ENCODE measurements at places on chromosomes 7 and 10. TPM values are rescaled to one million over a fixed set of nuclear protein-coding genes. Genes with fewer than 3 reads are reported as not detected.

Gene DENND11
- 11.2 TPM for total RNA-seq

Gene ANKRD22
- 0.36 TPM for total RNA-seq

Gene ZNF365
- 0.12 TPM for total RNA-seq

Gene BTBD16
- total RNA-seq: 0.14 TPM

Gene CDH23
- 11.7 TPM for total RNA-seq

Gene GRM3
- total RNA-seq: 5.1 TPM

Gene FERD3L
- total RNA-seq: not detected

Gene NUPR2
- not detected for total RNA-seq

Gene ITGA8
- total RNA-seq: 46.0 TPM

DNA sequence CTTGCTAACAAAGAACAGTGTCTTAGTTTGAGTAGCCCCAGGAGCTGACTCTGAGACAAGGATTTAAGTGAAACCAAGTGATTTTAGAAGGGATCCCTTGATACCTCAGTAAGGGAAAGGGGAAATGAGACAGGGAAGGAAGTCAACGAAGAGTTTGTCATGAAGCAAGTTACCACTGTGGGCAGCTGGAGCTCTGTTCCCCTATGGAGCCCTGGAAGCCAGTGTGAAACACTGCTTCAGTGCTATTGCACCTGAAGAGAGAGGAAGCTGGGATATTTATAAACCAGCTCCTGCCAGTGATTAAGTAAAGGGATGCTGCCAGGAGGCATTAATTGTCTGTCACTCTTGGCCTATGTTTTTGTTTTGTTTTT is 58.9 kb upstream of the WAPL start:
- H3K4me1 ChIP-seq: no peaks in the 10 kb centered on the region
- H3K36me3 ChIP-seq: no peaks in the 10 kb centered on the region
- no peaks in the 10 kb centered on the region for H3K27me3 ChIP-seq
- peak overlapping the region; percentile 43 for H3K27ac ChIP-seq
- no peak overlapping the region for H3K4me3 ChIP-seq

DNA sequence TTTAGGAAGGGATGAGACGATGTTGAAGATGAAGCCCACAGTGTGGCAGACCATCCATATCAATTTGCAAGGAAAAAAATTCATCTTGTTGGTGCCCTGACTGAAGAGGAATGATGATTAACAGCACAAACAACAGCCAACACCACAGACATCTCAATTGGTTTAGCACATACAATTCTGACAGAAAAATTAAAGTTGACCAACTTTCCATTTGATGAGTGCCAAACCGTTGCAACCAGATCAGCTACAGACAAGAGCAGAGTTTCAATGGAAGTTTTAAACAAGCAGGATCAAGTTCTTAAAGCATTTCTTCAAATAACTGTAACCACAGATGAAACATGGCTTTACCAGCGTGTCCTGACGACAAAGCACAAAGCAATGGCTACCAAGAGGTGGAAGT is 132.4 kb upstream of the DNAJB12 start:
- DNase-seq: no peak
- H3K27me3 ChIP-seq: no peaks in the 10 kb centered on the region
- H3K36me3 ChIP-seq: no peaks in the 10 kb centered on the region

DNA sequence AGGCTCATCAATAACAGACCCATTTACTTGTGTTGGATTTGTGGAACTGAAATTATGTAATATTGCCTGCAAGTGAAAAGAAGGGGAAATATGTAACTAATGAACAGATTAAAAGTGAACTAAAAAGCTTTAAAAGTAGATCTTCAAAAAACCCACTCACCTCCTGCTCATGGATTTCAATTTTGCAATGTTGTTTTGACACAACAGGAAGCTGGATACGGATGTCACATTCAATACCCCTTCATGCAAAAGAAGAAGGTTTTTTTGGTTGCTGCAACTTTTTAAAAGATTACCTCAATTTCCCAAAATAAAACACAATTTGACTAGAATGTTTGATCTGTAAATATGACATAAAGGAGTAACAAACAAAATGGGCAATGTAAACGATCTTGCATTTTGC is 3.3 kb downstream of the MKI67 start:
- no peak overlapping the region for H3K4me3 ChIP-seq
- no peaks in the 10 kb centered on the region for H3K4me1 ChIP-seq
- no peak overlapping the region for H3K27ac ChIP-seq
- H3K36me3 ChIP-seq: no peaks in the 10 kb centered on the region
- H3K27me3 ChIP-seq: peaks cover 27% of the 10 kb centered on the region
- DNase-seq: no peak

DNA sequence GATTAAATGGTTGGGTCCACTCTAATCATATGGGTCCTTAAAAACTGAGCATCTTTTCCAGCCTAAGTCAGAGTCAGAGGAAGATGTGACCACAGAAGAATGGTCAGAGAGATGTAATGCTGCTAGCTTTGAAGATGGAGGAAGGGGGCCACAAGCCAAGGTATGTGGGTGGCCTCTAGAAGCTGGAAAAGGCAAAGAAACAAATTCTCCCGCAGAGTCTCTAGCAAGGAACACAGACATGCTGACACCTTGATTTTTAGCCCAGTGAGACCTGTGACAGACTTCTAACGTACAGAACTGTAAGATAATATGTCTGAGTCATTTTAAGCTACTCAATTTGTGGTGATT is 1.5 kb upstream of the EXOC6 start:
- DNase-seq: no peak
- H3K4me3 ChIP-seq: no peak overlapping the region
- H3K27ac ChIP-seq: no peak overlapping the region

DNA sequence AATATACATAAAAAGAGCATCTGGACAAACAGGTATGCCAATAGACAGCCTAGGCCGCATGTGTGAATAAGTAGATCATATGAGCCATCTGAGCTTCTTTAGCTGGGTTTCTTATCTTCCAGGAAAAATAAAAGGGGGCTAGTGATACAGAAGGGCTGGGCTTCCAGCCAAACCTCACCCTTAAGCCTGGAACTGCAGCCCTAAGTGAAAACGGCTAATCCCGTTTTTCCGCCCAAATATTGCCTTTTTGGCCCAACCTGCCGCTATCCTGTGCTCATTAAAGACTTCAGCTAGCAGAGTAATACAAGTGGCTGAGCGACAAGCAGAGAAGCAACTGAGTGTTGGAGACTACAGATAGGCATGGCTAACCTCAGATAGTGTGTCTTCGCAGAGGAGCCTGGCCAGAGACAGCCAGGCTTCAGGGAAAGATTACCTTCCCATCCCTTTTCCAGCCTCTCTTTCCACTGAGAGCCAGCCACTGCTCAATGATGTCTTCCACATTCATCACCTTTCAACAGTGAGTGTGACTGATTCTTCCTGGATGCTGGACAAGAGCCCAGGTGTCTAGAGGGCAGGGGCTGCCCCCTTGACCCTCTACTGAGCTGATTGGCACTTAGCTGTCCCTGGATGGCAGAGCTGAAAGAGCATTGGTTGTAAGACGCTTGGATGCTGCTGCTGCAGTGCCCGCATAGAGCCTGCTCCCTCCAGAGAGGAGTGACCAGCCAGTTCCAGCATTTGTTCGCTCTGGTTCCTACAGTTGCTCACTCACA is 108.9 kb downstream of the ITGB8 start:
- no peak overlapping the region for H3K27ac ChIP-seq
- no peaks in the 10 kb centered on the region for H3K4me1 ChIP-seq
- no peak overlapping the region for H3K4me3 ChIP-seq
- no peaks in the 10 kb centered on the region for H3K27me3 ChIP-seq
- no peak for DNase-seq
- H3K36me3 ChIP-seq: no peaks in the 10 kb centered on the region

GRCh38 chr7:138001529-138002095 is at the start of gene CREB3L2:
CREB3L2 (minus strand) TSS chr7:138002086; CDS start chr7:138001705, 381 bp downstream.
- H3K4me3 ChIP-seq: peak within 1 kb of the TSS; percentile 89
- H3K27ac ChIP-seq: peak within 1 kb of the TSS; percentile 91
- peaks cover 33% of the 10 kb centered on the region for H3K4me1 ChIP-seq
- no peaks in the 10 kb centered on the region for H3K27me3 ChIP-seq

GRCh38 chr10:51469686-51470085 is 229.7 kb downstream of the CSTF2T start:
- H3K27ac ChIP-seq: no peak overlapping the region
- H3K36me3 ChIP-seq: no peaks in the 10 kb centered on the region
- no peaks in the 10 kb centered on the region for H3K27me3 ChIP-seq
- peaks cover 5% of the 10 kb centered on the region for H3K4me1 ChIP-seq
- no peak overlapping the region for H3K4me3 ChIP-seq
- DNase-seq: no peak

- no peaks in the 10 kb centered on the region for H3K36me3 ChIP-seq
- no peaks in the 10 kb centered on the region for H3K4me1 ChIP-seq
Observed at GRCh38 chr10:97888641-97889262, 39.1 kb downstream of the GOLGA7B start.

DNA sequence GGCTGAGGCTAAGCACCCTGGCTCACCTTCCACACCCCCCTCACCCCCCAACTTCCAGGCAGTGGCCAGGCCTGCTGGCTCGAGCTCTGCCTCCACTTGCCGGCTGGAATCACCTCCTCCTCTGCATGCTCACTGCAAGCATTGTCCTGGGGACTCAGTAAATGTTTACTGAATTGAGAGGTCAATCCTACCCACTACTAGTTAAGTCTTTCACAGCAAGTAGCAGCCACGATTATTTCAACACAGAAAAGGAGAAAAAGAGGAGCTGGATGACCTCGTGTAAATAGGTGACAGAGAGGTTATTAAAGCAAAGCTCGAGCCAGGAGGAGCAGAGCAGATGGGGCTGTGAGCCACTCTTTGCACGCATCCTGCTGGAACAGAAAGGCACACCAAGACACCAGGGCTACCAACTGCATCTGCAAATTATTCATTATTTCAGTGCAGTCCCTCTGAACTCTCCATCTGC is 32.1 kb downstream of the HIPK2 start:
- H3K36me3 ChIP-seq: no peaks in the 10 kb centered on the region
- DNase-seq: no peak
- no peak overlapping the region for H3K4me3 ChIP-seq
- H3K27ac ChIP-seq: no peak overlapping the region
- peaks cover 39% of the 10 kb centered on the region for H3K4me1 ChIP-seq

DNA sequence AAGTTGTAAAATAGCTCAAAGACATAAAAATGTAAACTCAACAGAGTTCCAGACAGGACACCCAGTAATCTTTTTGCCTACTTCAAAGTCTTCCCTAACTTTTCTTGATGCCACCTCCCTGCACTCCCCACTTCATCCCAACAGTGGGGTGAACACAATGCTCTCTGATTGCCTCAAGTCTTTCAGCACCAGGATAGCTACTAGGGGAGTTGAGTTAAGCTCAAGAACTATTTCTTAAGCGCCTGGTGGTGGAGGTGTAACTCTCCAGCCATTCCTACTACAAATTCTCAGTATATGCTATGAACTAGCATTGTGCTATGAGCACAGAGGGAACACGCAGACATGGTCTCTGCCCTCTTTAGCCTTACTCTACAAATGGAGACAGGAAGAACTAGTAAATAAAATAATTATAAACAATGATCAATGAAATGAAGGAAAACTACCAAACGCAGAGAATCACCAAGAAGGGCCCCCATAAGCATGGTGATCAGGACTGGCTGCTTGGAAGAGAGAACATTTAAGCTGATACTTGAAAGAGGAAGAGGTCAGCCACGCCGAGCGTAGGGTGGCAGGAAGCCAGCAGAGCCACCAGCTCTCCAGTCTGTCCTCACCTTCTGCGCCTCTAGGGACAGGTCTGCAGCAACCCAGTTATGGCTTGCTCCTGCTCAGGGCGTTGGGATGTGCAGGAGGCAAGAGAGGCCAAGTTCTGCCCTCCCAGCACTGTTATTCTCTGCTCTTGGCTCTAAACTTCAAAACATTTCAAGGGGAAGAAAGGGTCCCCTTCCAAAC is 16.7 kb upstream of the FRA10AC1 start:
- no peak overlapping the region for H3K27ac ChIP-seq
- no peaks in the 10 kb centered on the region for H3K27me3 ChIP-seq
- H3K4me3 ChIP-seq: no peak overlapping the region
- H3K4me1 ChIP-seq: no peaks in the 10 kb centered on the region
- no peak for DNase-seq
- H3K36me3 ChIP-seq: no peaks in the 10 kb centered on the region

DNA sequence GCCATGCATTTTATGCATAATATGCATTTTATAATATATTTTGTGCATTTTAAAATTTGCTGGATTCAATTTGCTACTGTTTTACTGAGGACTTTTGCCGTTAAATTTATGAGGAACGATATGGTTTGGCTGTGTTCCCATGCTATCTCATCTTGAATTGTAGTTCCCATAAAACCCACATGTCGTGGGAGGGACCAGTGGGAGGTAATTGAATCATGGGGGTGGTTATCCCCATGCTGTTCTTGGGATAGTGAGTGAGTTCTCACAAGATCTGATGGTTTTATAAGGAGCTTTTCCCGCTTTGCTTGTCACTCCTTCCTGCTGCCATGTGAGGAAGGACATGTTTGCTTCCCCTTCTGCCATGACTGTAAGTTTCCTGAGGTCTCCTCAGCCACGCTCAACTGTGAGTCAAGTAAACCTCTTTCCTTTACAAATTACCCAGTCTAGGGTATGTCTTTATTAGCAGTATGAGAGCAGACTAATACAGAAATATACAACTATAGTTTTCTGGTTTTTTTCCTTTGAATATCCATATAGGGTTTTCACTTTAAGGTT is 201.4 kb upstream of the SH2B2 start:
- no peaks in the 10 kb centered on the region for H3K4me1 ChIP-seq
- no peaks in the 10 kb centered on the region for H3K36me3 ChIP-seq

- H3K36me3 ChIP-seq: no peaks in the 10 kb centered on the region
- H3K27ac ChIP-seq: no peak overlapping the region
- DNase-seq: no peak
- no peak overlapping the region for H3K4me3 ChIP-seq
- H3K4me1 ChIP-seq: no peaks in the 10 kb centered on the region
Observed at GRCh38 chr10:130952086-130952485, 359.4 kb downstream of the TCERG1L start.

DNA sequence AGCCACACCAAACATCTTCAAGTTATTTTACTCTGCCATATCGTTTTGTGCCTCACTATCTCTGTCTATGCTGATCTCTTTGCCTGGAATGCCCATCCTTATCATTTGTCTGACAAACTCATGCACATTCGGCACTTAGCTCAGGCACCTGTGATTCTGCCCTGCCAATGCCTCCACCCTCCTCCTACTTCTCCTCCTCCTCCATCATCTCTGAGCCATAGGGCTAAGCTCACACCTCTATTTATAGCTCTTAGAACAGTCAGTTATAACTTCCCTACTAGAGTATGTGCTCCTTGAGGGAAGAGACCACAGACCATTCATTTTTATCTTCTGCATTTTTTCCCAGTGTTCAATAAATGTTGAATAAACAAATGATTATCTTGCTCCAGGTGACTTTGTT is 51.2 kb upstream of the CDK13 start:
- H3K27ac ChIP-seq: no peak overlapping the region
- H3K4me3 ChIP-seq: no peak overlapping the region
- no peaks in the 10 kb centered on the region for H3K27me3 ChIP-seq

DNA sequence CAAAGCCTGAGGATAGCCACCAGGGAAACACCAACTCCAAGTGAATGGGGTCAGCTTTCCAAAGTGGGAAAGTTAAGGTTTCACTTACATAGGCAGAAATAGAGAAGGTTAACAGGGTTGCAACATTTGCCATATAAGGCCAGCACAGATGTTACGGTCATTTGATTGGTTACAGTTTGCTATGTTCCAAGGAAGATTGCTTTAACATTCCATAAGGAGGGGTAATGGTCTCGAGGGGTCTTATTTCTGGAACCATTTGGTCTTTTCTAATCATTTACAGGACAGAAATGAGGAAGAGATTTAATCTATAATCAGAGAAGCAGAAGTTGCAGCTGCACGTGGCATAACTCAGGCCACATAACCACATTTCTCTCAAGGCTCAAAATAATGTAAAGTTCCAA is 679.4 kb upstream of the C7orf33 start:
- no peaks in the 10 kb centered on the region for H3K36me3 ChIP-seq
- H3K4me1 ChIP-seq: no peaks in the 10 kb centered on the region

All from adrenal gland (tissue), 19 donors.